GM19239 (cell line): ENCODE measurements at places on chromosomes 3 and 15.

DNA sequence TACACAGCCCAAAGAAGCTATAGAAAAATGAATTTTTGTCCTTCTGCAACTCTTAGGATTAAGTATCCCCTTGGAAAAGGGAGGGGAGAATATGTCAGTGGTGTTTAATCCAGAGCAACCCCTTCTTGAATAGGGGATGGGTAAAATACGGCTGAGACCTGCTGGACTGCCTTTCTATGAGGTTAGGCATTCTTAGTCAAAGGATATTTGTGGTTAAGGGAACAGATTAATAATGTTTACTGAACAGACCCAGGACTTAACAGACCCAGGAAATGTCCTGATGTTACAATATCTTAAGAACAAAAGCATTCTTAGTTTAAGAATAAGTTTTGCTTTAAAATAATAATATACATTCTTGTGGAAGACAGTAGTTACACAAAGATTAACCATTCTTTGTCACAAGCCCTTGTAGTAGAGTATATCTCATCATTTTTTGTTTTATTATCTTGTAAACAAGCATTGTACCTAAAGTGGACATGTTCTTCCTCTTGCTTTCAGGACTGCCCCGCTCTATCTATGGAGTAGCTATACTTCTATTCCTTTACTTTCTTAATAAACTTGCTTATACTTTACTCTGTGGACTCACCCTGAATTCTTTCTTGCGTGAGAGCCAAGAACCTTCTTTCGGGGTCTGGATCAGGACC lies 43.8 kb upstream of the B3GALNT1 start:
- DNase-seq = no peak

DNA sequence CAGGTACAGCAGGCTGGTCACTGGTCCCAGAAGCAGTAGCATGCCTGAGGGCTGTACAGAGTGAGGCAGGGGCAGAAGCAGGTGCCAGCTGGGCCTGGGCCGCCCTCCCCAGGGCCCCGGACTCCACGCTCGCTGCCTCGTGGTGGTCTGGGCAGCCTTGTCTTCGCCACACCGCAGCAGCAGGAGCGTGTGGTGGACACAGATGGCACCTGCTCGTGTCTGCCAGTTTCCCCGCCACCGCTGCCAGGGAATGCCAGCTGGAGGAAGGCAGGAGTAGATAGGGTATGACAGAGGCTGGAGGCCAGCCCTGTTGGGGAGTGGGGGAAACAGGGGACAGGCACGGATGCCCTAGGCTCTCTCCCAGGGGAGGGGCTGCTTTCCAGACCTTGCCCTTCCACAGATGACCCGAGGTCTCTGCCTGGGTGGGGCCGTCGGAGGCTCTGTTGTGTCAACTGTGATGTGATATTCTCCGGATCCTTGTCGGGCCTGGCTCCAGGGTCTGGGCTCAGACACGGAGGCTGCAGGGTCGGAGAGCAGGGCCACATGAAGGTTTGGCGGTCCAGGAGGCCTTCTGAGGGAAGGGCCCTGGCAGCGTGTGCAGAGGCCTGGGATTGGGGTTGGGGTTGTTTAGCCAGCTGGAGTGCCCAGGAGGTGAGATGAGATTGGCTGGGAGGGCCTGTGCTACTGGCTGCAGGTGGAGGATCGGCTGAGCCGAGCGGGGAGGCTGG lies 33.6 kb downstream of the GOLGA6L10 start:
- DNase-seq = no peak

DNA sequence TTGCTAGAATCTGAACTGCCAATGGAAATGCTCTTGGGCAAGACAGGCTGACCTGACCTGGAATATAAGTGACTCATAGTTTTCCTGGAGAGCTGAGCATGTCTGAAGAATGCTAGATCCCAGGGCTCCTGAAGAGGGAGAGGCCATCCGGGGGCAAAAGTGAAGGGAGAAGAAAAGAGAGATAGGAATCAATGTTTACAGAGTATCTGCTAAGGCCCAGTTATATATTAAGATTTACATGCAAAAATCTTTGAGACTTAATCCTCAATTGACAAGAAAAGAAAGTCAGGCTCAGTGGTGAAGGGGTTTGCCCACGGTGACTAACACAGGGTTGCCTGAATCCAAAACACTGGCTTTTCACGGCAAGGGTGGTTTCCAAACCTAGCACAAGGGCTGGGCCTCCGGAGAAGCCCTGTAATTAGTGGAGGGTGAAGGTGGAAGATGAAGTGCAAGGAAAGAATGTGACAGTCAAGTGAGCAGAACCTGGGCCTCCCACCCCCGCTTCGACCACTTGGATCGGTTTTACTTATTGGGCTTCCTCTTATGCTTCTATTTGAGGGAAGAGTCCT lies 91.7 kb upstream of the FGF12 start:
- DNase-seq = no peak

- DNase-seq = no peak
These were observed 37.1 kb upstream of the TSC22D2 start for GRCh38 chr3:150370999-150371398.

- DNase-seq = no peak
These were observed 16.7 kb downstream of the FBXO45 start for GRCh38 chr3:196585044-196585757.

DNA sequence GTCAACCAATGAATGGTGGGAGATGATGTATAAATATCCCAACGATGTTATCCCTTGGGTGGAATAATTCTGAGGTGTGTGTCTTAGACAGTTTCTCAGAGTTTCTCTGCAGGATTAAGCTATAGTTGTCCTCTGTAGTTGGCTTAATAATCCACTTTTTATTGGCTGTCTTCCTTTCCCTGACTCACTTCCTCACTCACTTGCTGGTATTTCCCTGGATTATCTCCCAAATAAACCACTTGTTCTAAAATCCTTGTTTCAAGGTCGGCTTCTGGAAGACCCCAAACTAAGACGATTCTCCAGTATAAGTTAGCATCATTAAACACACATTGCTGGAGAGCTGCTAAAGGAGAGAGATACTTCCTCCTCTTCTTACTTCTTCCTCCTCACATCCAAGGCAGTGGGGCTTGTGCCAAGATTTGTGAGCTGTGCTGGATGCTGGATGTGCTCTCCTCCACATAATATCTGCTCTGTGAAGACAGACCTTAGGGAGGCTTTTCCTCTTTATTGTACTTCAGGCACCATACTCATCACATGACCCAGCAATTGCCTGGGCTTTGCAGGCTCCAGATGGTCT lies 22.5 kb upstream of the ROPN1 start:
- no peak for DNase-seq

DNA sequence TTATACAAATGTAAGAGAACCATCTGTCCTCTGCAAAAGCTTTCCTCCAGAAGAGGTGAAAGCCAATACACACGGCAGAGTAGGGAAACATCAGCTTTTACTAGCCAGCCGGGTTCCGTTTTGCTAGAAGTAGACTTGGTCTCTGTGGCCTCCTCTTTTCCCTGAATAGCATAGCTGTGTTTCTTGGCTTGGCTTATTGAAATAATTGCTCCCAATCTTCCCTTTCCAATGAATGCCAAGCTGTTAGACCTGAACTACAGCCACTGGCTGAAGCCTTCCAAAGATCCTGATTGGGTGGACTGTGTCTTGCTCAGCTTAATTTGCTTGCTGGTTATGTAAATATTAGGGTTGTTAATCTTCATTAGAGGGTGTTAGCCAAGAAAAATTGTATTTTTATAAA lies 157.8 kb upstream of the ROPN1 start:
- no peak for DNase-seq

DNA sequence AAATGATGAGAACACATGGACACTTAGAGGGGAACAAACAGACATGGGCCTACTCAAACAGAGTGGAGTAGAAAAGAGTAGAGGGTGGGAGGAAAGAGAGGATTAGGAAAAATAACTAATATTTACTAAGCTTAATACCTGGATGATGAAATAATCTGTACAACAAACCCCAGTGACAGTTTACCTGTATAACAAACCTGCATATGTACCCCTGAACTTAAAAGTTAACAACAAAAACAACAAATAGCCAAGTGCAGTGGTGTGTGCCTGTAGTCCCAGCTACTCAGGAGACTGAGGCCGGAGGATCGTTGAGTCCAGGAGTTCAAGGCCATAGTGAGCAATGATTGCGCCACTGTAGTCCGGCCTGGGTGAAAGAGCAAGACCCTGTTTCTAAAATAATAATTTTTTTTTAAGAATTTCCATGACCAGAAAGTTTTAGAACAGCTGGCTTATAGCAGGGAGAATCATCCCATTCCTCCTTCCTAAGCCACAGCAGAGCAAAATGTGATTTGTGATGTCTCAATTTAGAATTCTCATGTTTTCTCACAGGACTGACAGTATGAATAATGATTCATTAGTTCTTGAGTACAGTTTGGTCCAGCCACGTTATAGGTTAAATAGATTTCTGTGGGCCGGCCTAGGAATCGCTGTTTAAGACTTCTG lies 150.0 kb downstream of the ZNF609 start:
- DNase-seq = no peak

GRCh38 chr15:77226652-77227051 lies 155.7 kb upstream of the TSPAN3 start:
- DNase-seq = no peak

- DNase-seq = no peak
These were observed 424.1 kb downstream of the FGF12 start for GRCh38 chr3:192303235-192303634.

DNA sequence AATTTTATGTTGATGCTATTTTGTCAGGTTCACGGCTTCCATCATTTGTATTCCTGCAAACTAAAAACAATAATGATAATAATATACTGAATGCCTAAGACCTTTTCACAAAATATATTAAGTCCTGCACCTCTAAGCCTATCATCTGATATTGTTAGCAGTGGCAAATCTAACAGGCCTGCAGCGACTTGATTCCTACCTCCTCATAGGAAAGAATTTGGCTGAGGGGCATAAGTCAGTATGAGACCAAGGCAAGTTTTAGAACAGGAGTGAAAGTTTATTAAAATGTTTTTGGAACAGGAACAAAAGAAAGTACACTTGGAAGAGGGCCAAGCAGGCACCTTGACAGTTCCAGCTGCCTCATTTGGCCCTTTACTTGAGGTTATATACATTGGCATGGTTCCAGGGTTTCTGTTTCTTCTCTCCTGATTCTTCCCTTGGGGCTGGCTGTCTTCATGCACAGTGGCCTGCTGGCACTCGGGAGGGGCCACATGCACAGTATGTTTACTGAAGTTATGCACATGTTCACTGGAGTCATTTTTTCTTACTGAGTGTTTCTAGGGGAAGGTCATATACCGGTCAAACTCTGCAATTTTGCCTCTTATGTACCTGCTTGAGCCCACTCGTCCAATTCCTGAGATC lies 418.1 kb downstream of the EPHA6 start:
- DNase-seq = no peak

- DNase-seq = no peak
These were observed 395.2 kb upstream of the TPM1 start for GRCh38 chr15:62647202-62647842.

DNA sequence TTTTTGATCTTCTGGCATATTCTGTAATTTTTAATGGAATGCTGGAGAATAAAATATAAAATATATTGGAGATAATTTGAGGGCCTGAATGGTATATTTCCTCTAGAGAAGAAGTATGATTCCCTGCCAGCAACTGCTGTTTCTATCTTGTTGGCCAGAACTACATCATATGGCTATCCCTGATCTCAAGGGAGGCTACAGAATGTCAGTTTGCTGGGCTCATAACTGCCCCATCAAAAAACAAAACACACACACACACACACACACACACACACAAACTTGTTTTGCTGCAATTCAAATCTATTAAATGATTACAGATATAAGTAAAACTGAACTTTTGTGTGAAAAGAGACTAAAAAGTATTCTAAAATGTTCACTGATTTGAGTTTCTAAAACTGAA lies 51.0 kb downstream of the RASA2 start:
- no peak for DNase-seq

- DNase-seq = no peak
These were observed 26.5 kb upstream of the NEDD4 start for GRCh38 chr15:56019819-56020486.

DNA sequence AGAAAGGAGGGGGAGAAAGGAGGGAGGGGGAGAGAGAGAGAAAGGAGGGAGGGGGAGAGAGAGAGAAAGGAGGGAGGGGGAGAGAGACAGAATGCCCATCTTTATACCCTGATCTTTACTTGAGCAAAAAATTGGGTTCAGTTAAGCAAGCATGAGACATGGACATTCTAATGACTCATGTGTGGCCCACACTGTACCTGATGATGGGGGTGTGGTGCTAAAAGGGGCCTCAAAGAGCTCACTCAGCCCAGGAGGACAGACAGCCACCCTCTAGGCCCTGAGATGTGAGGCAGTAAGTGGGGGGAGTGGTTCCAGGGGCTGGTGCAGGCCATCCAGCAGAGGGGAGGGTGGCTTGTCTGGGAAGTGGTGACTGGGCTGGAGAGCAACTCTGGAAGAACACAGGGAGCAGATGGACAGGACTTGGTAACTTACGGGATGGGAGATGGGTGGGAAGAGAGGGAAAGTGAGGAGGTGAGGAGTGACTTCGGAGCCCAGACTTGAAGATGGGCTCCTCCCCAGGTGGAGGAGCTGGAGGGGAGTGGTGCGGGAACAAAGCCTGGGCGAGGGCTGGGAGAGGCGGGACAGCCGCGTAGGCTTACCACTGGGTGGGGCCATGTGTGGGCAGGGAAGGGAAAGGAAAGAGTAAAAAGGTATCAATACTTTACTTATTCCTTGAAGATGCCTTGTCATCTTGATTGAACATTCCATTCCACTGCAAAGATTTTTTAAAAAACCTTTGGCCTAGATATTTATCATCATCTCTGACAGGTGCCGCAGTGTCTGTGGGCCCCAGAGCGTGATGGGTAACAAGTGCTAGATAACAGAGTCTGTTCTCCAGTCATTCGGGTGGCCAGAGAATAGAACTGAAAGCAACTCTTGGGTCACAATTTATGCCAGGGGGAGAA lies 32.3 kb downstream of the TSPAN3 start:
- DNase-seq = no peak

DNA sequence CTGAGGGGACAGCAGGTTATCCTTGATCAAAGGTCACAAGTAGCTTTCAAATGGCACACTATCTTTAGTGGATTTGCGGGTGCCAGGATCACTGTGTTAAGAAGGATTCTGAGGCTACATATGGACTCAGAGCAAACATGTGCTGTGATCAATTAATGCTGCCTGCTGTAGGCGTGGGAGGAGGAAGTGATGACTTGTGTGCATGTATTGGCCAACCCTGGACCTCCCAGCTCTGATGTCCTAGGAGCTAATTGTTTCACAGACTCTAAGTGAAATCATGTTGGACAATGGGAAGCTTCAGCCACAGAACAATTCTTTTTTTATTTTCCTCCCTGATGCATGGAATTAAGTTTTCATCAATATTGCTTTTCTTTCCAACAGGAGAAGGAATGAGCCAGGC lies 24.4 kb downstream of the FAH start:
- DNase-seq = no peak
